ENCODE measurements at places on chromosomes 7 and 10. TPM values are rescaled to one million over a fixed set of nuclear protein-coding genes. Genes with fewer than 3 reads are reported as not detected.

- DNase-seq: no peak
These were observed 214.5 kb downstream of the PTN start for GRCh38 chr7:137129025-137129424.

- DNase-seq: no peak
These were observed 37.3 kb upstream of the LAMB4 start for GRCh38 chr7:108167460-108167859.

DNA sequence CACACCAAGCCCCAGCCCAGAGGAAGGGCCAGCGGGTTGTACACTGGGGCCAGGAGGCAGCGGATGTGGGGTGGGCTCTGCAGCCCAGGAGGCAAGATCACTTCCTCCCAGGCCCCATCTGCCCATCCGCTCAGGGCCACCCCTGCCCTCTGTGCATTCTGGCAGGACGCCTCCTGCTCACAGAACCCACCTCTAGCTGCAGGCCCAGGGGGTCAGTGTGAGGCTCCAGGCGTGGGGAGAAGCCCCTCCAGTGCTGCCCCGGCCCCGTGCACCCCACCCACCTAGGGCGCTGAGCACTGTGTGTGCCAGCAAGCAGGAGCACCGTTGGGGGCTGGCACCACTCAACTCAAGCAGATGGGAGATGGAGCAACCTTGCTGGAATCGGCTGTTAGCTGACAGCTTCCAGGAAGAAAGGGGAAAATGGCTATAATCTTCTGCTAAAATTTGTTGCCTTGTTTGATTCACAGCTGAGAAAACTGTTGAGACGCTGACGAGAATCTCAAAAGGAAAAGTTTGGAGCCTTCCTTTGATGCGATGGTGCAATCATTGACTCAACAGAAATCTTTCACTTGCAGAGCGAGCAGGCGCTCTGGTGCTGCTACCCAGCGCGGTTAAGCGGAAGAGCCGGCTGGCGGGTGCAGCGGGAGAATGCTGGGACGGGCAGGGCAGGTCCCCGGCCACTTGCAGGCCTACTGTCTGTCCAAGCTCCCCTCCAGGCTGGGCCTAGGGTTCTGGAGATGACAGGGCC, 276.1 kb downstream of the ELFN1 start:
- no peak for DNase-seq

GRCh38 chr7:82141427-82141826, 302.1 kb downstream of the CACNA2D1 start:
- DNase-seq: no peak

DNA sequence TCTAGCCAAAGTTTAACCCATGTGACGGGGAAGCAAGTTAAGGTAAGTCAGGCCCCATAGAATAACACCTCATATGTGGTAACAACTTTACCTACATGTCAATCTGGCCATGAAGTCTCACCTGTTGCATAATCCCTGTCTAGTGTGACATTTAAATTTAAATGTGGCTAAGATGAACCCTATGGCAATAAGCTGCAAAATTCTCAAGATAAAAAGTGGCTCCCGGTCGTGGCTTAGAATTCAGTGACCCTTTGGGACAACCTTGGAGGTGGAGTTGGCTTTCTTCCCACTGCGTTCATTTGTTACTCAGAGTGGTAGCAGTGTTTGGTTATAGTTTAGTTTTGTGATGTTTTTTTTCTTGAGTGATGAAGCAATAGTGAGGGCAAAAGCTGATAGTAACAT, 90.6 kb downstream of the ARID5B start:
- no peak for DNase-seq

DNA sequence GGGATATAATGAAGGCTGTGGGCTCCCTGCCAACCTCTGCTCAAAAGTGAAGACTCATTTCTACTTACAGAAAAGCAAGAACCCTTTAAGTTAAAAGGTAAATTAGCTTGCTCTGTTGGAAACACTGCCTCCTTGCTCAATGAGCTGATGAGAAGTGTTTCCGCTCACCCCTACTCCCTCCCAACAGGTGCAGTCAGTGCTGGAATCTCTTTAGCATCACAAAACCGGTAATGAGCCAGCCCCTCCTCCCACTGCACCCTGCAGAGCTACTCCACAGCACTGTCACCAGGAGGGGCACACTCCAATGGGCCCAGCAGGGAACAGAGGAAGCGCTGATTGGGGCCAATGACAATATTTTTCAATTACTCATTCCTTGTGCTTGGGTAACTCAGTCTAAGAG, 262.5 kb downstream of the TCERG1L start:
- no peak for DNase-seq

- no peak for DNase-seq
These were observed 116.0 kb upstream of the IMMP2L start for GRCh38 chr7:111678281-111678680.

The SPDYE2B gene
- total RNA-seq: not detected

DNA sequence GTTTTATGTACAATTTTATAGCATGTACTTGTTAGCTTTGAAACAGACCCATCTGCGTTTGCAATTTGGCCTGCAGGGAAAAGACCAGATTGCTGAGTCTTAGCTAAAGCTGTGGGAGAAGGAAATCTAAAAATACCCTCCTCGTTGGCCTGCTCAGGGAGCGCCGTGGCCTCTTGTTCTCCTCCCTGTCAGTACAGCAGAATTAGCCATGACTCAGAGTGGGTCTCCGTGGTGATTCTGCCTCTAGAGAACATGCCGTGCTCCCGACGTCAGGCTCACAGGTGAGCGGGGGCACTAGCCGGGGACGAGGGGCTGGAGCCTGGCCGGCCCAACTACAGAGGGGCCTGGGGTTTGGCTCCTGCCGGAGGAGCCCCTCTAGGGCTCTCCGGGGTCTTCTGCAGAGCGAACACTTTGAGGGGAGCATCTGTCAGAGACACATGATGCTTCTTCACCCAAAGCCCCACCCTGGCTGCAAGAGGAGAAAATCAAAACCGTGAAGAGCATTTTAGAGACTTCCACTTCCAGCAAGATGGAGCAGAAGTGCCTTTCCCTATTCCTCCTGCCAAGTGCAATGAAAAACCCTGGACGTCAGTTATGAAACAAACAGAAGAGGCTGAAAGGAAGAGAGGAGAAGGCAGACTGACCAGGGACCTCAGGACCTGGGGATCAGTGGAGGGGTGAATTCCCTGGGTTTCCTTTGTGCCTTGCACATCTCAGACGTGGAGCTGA, 98.9 kb downstream of the LHPP start:
- peak; percentile 85 for DNase-seq

The DDIT4 gene
- total RNA-seq: 124 TPM

GRCh38 chr7:32502728-32503127, 7.4 kb downstream of the AVL9 start:
- DNase-seq: no peak

- no peak for DNase-seq
These were observed 16.0 kb upstream of the OLAH start for GRCh38 chr10:15027741-15028140.

The TCERG1L gene
- total RNA-seq: 0.99 TPM

The THSD7A gene
- total RNA-seq: 6.9 TPM

The RBM20 gene
- total RNA-seq: 2.4 TPM

DNA sequence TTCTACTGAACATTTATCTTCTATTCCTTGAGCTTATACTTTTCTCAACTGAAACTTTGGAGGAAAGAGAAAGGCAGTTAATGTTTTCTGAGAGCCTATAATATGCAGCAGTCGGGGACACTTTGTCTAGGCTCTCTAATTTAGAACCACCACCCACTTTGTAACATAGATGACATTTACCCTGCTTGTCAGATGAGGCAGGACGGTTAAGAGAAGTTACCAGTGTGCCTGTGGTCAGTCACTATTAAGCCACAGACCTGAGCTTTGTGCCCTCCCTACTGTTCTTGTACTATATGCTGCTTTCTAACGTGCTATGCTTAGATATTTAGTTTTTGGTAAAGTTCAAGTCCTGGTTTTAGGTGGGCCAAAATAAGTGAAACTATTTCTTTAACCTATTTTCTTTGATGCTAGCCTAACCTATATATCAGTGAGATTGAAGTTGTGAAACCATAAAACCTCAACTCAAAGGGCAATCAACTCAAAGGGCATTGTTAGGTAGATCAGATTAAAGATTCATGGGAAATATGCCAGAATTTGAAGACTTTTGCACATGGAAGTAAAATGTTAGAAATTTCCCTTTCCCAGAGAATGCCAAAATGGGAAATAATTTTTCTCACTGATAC, 156.5 kb upstream of the AGR3 start:
- no peak for DNase-seq

DNA sequence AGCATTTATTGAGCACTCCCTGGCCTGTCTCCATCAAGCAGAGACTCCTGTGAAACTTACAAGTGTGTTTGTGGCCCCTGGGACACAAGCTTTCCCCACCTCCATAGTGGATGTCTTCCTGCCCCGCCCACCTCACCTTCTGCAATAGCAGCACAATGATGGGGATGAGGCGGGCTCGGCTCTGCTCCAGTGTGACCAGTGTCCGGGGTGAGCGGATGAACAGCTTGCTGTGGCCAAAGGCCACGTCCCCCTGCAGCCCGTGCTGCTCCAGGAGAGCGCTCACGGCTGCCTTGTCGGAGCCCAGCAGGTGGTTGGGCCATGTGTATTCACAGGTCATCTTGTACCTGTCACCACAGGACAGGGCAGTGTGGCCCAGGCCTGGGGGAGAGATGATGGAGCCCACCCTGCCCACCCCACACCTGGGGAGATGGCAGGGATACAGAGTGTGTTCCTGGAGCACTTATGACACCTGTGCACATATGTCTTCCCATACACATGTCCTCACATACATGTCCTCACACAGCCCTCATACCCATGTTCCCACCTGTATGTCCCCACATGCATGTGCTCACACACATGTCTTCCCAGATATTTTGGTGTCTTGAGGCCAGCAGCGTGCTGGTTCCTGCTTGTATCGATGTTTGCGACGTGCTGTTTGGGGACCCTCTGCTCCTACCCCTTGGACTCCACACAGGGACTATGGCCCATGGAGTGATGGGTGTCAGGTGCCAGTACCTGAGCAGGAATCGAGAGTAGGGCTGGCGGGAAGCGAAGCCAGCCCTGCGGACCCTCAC, 12.7 kb downstream of the MYO1G start:
- DNase-seq: no peak

DNA sequence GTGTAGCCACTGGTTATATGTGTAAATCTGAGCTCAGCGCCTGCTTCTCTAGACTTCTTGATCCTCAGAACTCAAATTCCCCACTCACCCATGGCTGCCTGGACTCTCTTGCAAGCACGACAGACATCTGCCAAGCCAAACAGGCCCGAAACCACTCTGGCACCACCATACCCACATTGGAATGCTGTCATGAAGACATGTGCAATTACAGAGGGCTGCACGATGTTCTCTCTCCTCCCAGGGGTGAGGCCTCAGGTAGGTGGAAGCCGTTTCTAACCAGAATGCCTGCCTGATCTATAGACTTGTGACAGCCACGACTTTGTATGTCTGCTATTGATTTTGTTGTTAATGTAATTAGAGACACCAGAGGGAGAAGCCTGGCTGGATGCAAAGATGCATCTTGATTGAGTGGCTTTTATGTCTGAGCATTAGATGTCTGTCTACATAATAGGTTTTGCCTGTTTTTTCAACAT, 4.0 kb downstream of the BAMBI start:
- DNase-seq: no peak

DNA sequence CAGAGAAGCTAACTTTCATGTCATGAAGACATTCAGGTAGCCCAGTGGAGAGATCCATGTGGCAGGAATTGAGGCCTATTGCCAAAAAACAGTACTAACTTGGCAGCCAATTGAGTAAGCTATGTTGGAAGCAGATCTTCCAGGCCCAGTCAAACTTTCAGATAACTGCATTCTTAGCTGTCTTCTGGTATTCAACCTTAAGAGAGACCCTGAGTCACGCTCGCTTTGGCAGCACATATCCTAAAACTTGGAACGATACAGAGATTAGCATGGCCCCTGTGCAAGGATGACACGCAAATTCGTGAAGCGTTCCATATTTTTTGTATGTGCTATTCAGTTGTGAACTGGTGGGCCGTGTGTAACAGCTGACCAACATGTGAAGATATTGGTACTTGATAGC, 17.6 kb upstream of the ZNF518A start:
- no peak for DNase-seq

The SFRP5 gene
- total RNA-seq: 1.7 TPM

The OPN1SW gene
- total RNA-seq: not detected

The TAS2R38 gene
- total RNA-seq: not detected

- DNase-seq: no peak
These were observed 27.9 kb downstream of the BAIAP2L1 start for GRCh38 chr7:98372993-98373392.

The GRM3 gene
- total RNA-seq: 0.20 TPM

The PAX4 gene
- total RNA-seq: not detected

DNA sequence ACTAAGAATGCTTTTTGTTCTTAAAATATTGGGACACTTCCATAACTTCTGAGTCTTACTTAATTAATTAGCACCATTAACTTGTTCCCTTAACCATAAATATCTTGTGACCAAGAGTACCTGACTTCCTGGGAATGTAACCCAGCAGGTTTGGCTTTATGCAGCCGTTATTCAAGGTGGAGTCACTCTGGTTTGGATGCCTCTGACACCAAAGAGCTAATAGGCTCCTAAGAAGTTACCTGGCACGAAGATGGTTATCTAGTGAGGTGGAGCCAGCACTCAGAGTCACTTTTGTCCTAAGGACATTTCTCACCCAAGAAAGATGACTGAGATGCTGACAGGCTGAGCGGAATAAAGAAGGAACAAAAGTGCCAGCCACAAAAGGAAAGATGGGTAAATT, 172.3 kb downstream of the C1GALT1 start:
- no peak for DNase-seq

- no peak for DNase-seq
These were observed 22.9 kb downstream of the PDGFA start for GRCh38 chr7:496528-497295.

DNA sequence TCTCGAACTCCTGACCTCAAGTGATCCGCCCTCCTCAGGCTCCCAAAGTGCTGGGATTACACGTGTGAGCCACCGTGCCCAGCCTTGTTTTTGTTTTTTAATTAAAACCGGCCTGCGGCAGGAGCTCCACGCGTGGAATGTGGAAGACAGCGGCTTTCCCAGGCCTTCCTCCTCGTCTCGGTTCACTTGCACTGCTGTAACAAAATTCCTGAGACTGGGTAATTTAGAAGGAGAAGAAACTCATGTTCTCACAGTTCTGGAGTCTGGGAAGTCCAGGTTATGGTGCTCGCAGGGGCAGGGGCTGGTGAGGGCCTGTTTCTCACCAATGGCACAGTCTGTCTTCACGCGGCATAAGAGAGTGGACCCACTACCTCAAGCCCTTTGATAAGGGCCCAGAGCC, 14.4 kb upstream of the CRYGN start:
- no peak for DNase-seq

The ERVW-1 gene
- total RNA-seq: 0.20 TPM

GRCh38 chr7:157490465-157490912, 153.7 kb downstream of the DNAJB6 start:
- DNase-seq: no peak

The SLK gene
- total RNA-seq: 67.0 TPM
